ENCODE measurements at places on chromosomes 3 and 15.

DNA sequence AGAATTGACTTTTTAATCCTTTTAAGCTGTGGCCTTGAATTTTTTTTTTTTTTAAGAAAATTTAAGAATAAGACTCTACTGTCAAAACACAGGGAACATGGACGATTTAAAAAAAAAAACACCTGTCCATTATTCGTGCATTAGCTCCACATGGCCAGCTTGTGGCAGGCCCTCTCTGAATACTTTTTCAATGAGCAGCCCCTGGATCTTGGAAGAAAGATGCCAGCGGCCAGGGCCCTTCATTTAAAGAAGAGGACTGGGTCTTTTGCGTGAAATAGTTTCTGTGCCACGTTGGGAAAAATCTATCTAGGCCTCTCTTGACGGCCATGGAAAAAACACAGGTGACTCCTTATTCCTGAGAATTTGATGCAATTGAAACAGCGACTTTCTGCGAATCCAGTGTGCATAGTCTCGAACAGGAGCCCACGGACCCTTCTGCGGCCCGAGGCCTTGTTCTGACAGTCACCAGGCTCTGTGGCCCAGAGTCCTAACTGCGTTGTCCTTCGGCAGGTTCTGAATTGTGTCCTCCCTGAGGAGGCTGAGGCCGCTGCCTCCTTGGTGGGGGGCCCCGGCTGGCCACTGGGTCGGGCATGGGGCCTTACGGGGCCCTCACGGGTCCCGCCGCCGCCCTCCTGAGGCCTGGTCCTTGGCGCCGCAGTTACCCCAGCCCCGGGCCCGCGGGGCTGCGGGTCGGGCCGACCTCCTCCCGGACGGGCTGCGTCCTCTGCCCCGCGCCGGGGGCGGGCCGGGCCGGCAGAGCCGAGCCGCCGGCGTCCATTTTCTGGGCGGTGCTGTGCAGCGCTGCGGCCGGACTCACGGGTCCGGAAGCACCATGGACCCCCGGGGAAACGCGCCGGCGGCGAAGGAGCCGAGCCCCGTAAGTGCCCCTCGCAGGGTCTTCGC, 33.5 kb downstream of the ZBTB38 start:
- DNase-seq: peak; percentile 38

DNA sequence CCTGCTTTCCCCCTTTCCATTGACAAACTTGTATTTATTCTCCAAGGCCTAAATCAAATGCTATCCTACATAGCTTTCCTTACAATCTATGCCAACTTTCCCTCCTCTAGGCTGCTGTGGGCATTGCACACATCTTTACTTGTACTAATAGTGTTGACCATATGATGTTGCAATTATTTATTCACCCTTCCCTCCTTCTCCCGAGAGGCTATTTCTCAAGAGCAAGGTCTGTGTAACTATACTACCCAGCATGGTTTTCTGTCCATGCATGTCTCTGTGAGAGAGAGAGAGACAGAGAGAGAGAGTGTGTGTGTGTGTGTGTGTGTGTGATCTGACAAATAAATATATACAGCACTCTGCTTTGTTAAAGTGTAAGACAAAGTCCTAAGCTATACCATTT, 63.8 kb downstream of the GTPBP8 start:
- no peak for DNase-seq

GRCh38 chr3:71341721-71342120, 241.8 kb downstream of the FOXP1 start:
- no peak for DNase-seq

DNA sequence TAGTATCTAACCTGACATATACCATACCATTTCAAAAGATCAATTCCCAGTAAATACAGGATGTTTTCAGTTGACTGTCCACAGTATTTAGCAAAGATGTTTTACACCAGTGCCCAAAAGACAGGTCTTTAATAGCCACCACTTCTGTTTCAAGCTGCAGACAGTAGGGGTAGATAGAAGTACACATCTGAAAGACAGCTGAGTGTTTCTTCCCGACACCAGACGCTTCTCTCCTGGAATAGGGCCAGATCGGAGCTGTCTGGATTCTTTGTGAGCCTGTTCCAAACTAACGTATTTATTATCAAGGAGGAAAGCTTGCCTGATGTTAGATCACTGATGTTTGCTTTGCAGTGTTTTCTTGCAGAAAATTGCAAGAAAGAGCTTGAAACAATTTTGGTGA, 136.1 kb upstream of the RBMS3 start:
- no peak for DNase-seq

DNA sequence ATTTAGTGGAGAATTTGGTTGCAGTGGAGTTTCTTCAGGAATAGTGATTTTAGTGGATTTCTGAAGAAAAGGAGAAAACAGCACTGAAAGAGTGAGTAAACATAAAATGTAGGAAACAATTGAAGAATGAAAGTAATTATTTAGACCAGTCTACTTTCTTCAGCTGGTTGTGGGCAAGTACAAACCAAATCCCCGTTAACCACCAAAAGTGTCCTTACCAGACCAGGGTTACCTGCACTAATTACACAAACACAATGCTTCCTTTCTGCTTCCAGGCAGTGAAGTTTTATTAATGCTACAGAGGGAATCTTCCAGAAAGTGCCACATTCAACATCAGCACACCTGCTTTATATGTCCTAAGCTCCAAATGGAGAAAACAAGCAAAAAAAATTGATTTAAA, 248.0 kb upstream of the TBC1D5 start:
- DNase-seq: no peak

- no peak for DNase-seq
These were observed 46.2 kb upstream of the FILIP1L start for GRCh38 chr3:100160521-100160920.

- no peak for DNase-seq
These were observed 22.3 kb downstream of the EHD4 start for GRCh38 chr15:41950127-41950483.

- no peak for DNase-seq
These were observed 215.1 kb downstream of the SHQ1 start for GRCh38 chr3:72633121-72633520.

DNA sequence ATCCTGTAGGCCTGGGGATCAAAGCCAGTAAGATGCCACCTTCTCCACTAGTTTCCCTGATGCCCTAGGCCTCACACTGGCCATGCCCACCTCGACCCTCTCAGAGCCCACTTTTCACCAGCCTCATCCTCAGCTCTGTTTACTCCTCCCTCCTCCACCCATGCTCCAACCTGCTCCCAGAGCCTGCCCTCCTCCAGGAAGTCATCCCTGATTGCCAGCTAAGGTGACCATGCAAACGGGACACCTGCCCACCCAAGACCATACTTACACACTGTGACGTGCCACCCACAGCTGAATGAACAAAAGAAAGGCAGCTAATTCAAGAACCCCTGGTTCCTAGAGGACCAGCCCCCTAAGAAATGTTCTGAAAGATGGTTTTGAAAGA, 9.1 kb downstream of the PLCD1 start:
- DNase-seq: no peak

GRCh38 chr3:40055361-40055760, 246.0 kb downstream of the MYRIP start:
- no peak for DNase-seq

DNA sequence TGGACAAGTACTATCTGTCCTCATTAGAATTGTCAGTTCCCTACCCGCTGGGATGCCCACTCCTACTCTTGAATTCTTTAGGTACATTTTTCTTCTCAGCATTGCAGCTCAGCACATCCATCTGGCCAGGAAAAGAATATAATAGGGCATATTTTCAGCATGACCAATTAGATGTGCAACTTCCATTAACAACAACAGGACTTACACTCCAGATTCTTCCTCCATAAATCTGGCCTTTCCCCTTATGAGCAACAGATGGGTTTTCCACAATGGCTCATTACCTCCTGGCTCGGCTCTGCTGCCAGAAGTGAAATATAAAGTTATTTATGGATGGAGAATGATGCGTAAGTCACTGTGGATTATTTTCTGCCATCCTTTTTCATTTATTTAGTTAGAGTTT, 443.8 kb upstream of the TGFBR2 start:
- DNase-seq: no peak

DNA sequence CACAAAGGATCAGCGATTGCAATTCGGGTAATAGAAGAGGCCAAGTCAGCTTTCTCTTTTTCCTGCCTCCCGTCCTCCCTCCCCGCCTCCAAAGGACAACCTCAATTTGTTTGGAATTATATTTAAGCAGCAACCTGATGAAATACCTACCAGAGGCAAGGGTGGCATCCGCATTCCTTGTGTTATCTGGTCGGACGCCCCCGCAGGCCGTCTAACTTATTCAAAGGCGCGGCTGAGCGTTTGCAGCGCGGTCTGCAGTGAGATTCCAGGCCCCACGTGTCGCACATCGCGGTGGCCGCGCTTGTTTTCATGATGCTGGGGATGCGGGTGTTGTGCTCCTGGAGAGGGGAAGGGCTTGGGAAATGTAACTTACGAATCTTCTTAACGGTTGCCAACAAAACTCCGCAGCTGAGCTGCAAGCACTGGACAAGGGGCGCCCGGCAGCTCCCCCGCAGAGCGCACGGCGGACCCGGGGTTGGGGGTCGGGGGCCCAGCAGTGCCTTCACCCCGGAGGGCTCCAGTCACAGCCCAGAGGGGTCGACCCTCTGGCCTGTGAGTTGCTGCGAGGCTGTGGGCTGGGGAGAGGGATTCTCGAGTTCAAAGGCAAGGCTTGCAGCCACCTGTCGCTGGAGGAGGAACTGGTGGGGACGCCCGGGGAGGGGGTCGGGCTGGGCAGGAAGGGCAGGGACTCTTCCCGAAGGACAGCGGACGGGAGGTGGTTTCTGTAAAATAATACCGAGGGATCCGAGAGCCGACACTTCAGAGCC, 20.5 kb upstream of the RGMA start:
- no peak for DNase-seq

DNA sequence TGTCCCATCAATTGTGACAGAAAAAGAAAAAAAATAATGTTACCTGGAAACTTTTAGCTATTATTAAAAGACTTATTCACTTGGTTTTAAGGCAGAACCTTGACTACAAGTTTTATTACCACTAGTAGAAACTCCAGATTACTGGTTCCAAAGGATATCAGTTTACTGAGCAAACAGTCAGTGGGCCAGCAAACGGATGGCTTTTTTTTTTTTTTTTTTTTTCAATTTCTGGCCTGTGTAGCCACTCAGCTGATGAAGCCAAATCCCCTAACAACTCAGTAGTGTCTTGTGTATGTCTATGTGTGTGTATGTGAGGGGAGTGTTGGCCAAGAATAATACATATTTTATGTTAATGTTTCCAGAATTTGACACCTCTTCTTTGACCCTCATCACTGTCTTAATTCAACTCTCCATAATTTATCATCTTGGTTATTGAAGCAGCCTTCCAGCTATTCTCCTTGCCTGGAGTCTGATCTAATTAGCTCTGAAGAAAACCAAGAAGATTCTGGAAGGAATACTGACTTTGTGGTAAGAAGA, 724.9 kb downstream of the NSUN3 start:
- DNase-seq: no peak

DNA sequence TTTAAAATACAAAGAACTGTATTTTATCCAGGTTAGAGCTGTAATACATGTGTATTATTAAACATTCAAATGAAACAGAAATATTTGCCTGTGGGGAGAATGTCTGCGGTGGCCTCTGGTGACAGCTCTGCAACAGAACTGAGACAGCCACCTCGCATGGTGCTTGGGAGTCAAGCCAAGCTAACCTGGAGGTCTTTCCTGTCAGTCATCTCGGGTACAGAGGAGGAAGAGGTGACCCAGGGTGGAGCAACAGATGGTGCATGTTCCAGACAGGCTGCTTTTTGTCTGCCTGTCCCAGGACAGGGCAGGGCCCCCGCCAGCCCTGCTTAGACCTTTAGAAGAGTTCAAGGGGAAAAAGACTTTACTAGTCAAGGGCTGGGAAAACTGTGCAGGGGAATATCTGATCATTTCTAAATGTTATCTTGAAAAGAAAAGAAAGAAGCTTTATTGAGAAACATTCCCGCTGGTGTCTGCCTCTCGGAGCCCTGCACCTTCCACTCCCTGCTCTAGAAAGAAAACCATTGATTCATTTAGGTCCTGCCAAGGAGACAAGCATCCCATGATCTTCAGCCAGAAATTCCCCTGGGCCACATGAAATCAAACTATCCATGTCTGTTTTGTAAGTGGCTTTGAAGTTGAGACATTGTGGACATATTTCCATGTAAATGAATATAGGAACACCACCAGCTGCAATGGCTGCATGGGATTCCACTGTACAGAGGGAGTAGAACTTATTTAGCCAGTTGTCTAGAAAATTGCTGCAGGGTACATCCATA, 5.5 kb upstream of the NR2E3 start:
- no peak for DNase-seq

DNA sequence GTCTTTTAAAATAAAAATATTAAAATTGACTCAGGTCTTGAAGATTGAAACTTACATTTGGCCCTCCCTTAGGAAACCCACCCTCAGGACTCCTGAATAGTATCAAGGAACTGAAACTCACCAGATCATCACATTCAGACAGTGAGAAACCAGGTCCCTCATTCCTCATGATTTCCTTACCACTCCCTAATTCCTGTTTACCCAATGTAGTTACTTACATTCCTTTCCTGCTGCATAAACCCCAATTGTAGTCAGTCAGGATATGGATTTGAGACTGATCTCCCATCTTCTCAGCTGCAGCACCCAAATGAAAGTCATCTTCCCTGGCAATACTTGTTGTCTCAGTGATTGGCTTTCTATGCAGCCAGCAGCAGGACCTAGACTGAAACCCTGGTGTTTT, 8.6 kb downstream of the ATP13A4 start:
- no peak for DNase-seq

DNA sequence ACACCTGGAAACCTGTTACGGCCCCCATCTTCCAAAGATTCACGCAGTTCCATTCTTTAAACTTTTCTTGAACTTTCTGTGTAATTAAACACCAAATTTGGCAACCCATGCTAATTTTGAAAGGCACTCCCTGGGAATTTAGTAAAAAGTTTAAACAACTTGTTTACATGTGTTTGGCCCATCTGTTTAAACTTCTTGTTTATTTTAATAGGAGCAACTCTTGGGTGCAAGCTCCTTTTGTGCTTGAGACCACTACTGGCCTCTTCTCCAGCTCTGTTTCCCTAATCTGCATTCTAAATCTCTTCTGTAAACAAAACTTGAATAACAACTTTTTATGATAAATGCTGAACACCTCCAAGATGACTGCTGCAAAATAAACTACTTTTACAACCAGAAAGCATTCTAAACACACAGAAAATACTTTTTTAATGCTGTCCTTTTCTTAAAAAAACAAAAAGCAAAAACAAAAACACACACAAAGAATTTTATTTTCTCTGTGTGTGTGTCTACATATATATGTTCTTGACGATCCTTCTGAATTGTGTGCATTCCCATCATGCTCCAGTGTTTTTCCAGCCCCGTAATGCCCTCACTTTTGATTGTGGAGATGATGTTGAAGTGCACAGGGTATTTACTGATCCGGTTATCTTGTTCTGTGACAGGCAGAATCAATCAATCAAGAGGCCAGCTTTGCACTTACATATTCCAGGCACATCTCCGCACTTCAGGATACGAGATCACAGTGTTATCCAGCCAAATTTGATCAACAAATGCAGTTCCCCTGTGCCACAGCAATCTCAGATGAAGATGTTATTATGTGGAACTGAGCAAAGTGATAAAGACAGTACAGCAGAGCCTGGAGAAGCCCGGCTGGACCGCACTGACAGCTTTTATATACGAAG, 416.9 kb downstream of the FOXP1 start:
- DNase-seq: no peak

DNA sequence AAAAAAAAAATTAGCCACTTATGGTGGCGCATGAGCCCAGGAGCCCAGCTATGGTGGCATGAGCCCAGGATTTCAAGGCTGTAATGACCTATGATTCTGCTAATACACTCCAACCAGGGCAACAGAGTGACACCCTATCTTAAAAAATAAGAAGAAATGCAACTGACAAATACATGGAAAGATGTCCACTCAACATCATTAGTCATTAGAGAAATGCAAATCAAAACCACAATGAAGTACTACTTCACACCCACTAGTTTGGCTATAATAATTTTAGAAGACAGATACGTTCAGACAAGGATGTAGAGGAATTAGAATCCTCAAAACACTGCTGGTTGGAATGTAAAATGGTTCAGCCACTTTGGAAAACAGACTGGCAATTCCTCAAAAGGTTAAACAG, 10.5 kb downstream of the PRKAR2A start:
- no peak for DNase-seq
